ENCODE measurements at places on chromosomes 11 and 22.

DNA sequence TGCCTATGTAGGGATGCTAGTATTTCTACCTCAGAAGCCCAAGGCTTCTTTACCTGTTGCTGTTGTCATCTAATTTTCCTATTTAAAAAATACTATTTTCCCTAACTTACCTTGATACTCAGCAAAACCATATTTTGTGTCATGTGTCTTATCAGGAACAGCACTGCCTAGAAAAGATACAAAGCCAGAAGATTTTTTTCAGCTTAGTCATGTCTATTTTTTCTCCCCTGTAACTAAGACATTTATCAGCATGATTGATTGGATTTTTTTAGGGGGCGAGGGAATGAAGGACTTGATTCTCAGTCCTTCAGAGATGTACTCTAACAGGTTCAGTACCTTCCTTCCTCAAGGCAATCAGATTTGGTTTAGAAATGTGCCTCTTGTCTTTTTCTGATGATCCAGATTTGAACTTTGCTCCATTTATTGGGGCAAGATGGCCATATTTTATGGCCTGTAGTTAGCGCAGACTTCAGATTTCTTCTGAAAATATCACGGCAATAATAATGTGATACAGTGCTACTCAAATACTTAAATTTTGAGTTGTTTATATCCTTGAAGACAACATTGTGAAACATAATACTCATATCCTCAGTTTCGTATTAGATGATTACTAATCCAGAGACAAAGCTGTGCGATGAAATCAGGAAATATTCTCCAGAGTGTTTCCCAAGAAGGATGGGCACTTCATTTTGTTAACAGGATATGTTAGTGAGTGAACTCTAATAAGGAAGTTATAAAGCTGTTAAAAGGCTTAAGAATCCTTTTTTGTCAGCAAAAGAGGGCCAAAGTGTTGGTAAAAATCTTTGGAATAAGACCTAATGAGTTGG, 3.8 kb upstream of the PIK3IP1 start:
- peak; percentile 35 for DNase-seq

DNA sequence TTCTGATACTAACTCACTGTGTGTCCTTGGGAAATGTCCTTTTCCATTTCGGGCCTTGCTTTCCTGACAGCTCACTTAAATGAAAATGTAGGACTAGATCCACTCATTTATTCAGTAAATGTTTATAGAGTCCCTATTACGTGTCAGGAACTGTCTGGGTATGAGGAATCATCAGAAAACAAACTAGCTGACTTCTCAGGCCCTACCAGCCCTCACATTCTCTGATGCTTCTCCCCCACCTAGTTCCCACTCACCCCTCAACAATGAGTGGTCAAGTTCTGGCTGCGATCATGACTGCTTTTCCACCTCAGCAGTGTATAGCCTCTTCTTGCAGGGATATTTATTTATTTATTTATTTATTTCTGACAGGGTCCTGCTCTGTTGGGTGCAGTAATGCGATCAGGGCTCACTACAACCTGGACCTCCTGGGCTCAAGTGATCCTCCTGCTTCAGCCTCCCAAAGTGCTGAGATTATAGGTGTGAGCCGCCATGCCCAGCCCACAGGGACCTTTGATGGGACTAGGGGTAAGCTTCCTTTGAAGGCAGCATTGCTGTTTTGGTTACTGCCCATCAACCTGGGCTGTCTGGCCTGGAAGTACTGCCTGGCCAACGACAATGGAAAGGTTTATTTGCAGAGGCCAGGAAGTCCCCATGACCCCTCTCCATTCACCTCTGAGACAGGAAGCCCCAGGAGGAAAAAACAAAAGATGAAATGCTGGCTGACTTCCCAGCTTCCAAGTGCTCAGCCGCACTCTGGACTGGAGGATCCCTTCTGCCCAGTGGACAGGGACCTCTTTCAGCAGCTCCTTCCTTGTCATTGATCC, 33.1 kb upstream of the POLD3 start:
- no peak for DNase-seq

DNA sequence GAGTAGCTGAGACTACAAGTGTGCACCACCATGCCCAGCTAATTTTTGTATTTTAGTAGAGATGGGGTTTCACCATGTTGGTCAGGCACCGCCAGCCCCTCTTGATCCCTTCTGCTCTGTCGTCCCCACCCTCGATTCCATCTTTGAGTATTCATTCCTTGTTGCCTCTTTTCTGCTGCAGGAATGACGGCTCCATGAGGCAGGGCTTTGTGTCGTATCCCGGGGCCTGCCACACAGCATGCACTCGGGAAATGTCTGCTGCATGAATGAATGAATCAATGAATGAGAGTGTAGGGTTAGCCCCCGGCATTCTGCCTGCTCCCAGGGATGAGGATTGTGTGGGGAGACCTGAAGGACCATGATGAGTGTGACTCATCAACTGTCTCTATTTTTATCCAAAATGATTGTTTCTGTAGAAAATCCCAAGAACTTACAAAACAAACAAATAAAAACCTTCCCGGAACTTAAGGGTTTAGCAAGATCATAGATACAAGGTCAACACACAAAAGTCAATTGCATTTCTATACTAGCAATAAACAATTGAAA, 54.6 kb upstream of the SLC22A12 start:
- no peak for DNase-seq

GRCh38 chr11:66361502-66361941, 10.0 kb downstream of the SLC29A2 start:
- DNase-seq, result no peak

GRCh38 chr22:47605441-47605840, 843.0 kb downstream of the TBC1D22A start:
- DNase-seq, result no peak

DNA sequence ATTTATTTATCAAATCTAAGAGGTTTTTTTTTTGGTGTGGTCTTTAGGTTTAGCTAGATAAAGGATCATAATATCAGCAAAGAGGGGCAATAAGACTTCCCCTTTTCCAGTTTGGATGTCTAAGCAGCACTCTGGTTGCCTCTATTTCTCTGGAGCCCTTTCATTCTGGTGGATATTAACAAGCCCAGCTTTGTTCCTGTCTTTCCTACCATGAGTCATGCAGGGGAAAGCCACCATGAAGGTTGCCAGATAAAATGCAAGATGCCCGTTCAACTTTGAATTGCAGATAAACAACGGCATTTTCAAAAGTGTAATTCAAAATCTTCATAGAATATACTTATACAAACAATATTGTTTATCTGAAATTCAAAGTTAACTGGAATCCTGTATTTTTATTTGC, 143.6 kb downstream of the ADAMTS15 start:
- DNase-seq, result no peak

- DNase-seq, result peak; percentile 9
These were observed 129.1 kb downstream of the EHF start for GRCh38 chr11:34749666-34750659.

GRCh38 chr11:110113505-110113904, 20.3 kb downstream of the ZC3H12C start:
- DNase-seq, result peak; percentile 60

DNA sequence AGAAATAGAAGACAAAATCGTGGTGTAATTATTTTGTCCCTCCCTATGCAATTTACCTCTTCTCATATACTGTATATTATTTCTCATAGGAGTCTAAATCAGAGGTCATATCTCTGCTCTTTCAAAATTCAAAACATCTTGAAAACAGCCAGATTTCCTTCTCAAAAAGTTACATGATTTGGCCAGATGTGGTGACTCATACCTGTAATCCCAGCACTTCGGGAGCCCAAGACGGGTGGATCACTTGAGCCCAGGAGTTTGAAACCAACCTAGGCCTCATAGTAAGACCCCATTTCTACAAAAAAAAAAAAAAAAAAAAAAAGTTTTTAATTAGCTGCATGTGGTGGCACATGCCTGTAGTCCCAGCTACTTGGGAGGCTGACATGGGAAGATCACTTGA, 29.0 kb upstream of the DNAJB7 start:
- no peak for DNase-seq

GRCh38 chr22:27134315-27134701, 476.9 kb downstream of the MIAT start:
- peak; percentile 95 for DNase-seq

GRCh38 chr22:44442851-44443595, 55.0 kb downstream of the RTL6 start:
- no peak for DNase-seq

DNA sequence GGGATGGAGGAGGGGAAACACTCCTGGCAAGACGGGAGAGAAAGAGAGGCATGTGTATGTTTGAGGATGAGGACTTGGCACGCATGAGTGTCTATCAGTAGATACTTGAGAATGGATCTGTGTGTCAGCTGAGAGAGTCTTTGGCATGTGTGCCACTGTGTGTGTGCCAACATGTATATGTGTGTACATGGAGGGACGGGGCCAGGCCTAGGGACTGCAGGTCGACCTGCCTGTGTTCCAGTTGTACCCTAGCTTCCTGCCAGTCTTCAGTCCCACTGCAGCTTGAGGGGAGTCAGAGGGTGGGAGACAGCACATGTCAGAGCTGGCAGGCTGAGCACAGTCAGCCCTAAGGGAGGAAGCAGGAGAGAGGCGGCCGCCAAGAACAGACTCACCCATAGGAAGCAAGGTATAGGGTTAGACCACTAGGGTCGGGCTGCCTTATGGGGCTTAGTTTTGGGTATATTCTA, 5.6 kb downstream of the CLCF1 start:
- DNase-seq, result no peak

DNA sequence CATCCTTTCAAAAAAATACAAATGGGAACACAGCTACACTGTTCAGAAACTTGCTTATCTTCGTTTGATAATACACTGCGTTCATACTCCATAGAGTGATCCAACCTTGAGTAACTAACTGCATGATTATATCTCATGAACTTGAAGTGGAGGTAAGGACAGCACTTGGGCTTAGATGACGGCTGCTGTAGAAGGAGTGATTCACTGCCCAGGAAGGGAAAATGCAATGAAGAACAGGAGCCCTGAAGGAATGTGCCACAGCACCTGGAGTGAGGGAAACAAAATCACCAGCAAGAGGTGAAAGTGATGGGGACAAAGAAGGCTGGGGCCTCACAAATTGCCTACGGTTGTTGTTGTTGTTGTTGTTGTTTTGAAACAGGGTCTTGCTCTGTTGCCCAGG, 44.1 kb upstream of the SC5D start:
- no peak for DNase-seq

DNA sequence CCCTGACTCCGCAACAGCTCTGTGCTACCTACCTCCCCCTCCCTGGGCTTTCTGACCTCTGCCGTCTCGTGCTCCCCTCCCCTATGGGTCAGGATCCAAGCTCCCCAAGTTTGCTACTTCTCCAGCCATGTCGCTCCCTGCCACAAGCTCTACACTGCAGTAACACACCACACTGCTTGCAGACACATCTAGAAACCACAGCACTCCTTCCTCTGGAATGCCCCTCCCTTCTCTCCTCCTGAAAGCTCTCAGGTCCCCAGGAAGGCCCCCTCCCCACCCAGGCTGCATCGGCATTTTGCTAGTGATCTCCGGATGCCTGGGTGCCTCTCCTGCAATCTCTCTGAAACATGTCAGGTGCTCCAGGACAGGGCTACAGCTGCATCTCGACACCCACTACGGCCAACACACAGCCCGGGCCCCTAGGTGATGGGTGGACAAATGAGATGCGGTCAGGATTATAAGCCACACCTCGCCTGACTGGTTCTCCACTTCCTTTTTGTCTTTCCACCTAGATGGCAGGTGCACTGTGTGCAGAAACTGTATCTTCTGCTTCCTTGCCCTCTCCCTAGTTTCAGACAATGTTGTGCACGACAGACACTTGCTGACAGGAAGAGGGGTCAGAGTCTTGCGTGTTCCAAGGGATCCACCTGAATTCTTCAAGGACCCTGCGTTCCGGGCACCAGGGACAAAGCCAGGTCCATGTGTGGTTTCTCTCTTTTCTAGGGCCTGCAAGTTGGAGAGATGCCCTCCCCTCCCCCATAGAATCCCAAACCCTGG, 22.9 kb downstream of the RPUSD4 start:
- DNase-seq, result no peak

GRCh38 chr11:80107415-80107814, 666.6 kb upstream of the TENM4 start:
- no peak for DNase-seq

GRCh38 chr22:25362883-25363240, 143.4 kb downstream of the CRYBB2 start:
- no peak for DNase-seq

DNA sequence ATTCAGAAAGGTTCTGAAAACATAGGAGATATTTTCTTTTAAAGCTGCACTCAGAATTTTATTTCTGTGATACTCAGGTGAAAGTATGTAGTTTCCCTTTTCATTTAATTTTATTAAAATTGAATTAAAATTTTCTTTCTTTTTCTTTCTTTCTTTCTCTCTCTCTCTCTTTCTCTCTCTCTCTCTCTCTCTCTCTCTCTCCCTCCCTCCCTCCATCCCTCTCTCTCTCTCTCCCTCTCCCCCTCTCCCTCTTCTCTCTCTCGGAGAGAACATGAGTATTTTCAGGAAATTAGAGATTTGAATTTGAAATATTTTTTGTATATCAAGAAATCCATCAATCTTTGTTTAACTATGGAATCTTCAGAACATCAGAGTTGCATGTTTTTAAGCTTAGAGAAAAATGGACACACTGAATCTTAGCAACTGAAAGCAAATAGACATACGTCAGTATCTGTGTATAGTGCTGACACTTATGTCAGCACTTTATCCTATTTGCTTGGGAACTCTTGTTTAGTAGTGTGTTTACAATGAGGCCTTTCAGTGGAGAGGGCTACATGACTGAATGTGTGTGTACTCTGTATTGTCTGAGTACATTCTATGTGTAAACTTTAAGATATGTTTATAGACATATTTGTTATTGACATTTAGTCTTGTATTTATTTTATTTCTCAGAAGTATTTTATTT, 44.5 kb downstream of the PDE3B start:
- no peak for DNase-seq

DNA sequence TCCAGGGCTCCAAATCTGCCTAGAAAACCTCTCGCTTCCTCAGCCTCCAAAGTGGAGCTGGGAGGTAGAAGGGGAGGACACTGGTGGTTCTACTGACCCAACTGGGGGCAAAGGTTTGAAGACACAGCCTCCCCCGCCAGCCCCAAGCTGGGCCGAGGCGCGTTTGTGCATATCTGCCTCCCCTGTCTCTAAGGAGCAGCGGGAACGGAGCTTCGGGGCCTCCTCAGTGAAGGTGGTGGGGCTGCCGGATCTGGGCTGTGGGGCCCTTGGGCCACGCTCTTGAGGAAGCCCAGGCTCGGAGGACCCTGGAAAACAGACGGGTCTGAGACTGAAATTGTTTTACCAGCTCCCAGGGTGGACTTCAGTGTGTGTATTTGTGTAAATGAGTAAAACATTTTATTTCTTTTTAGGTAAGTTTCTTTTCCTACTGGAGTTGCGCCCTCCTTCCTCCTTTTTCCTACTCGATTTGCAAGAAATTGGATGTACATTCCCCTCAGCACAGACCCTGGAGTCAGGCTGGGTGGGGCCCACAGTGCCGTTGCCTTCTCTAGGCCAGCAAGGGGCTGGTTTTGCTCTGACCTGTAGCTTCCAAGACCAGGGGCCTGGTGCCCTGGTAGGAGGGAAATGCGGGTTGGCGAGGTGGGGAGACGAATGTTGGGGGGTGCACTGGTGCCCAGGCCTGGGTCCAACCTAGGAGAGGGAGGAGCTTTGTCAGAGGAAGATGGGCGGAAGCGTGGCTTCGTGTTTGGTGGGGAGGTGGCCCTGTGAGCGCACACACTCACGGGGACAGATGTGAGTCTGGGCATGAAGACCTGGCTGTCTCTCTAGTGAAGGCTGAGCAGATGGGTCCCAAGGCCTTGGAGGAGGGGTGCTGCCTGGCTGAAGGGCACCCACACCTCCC, 50.6 kb downstream of the ST14 start:
- no peak for DNase-seq

- no peak for DNase-seq
These were observed 598.6 kb downstream of the BUD13 start for GRCh38 chr11:116173941-116174911.

GRCh38 chr11:83471831-83472727, 185.9 kb upstream of the CCDC90B start:
- DNase-seq, result no peak

Measured in OCI-M1 (cell line).